ENCODE measurements at places on chromosomes 6 and 20.
A peak's percentile ranks its signal among the peaks of the same experiment; 100 is the strongest.

GRCh38 chr20:49579874-49580812 is 12.2 kb upstream of the PTGIS start:
- DNase-seq: no peak

- DNase-seq: peak; percentile 64
Observed at GRCh38 chr6:33609528-33609927, 11.6 kb upstream of the ITPR3 start.

DNA sequence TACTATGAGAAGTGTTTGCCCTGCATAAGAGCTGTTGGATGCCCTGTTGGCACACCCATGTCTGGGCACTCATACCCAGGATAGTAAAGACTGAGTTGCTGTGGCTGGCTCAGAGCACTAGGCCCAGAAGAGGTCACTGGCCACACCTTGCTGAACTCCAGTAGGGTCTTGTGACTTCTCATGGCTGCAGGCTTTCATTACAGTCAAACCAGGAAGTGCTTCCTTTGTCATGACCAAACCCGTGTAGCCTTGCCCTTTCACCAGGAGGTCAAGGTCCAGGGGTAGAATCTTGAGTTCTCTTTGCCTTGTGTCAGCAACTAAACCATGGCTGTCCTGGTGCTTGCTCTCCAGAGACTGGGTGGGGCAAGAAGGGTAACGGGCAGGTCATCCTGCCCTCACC is 49.5 kb downstream of the CD164 start:
- no peak for DNase-seq

- no peak for DNase-seq
Observed at GRCh38 chr6:3766214-3766613, 14.7 kb upstream of the PXDC1 start.

- no peak for DNase-seq
Observed at GRCh38 chr20:50919567-50919966, 11.7 kb downstream of the ADNP start.

DNA sequence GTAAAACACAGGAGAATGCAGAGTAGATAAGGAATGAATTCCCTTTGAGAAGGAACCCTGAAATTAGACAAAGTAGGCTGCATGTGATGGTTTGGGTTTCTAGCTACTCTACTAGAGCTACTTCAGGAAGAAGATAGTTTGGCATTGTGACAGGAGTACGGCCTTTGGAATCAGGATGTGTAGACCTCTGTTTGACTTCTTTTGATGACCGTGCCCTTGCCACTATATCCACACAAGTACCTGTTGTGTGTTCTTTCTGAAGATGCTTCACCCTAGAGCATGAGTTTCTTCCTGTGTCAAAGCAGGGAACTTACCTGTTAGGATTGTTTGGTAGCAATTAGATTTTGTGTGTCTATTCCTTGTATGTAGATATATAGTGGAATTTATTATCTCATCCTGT is 41.7 kb downstream of the CD2AP start:
- no peak for DNase-seq

- no peak for DNase-seq
Observed at GRCh38 chr6:101926149-101926925, 532.8 kb downstream of the GRIK2 start.

DNA sequence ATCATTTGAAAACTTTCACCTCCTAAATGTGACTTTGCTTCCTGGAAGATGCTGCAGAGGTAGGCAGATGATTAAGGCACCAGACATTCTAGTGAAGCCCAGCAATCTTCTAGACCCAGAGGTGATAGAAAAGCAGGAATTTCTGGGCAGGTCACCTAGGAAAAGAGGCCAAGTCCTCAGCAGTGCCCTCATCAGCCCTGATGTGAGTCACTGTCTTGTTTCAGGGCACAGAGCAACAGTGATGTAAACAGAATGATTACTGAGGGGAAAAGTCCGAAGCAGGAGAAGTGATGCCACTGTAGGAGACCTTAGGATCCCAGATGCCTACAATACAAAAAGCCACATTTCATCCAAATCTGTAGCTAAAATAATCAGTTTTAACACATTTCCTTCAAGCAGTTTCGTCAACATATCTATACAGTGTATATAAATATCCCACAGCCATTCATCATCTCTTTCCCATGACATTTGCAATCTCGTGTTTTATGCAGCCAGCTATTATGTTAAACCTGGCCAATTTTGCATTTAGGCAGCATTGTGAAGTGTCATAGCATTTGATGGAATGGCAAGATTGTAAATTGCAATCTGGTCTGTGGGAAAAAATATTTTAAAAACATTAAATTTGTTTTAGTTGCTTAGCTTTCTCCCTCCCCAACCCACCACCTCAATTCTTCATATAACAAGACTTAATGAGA is 401.2 kb upstream of the RNF217 start:
- DNase-seq: no peak

GRCh38 chr6:139595183-139595582 is 220.7 kb upstream of the CITED2 start:
- no peak for DNase-seq

- no peak for DNase-seq
Observed at GRCh38 chr20:50681359-50682064, 9.8 kb downstream of the RIPOR3 start.

GRCh38 chr20:40750541-40751035 is 61.6 kb upstream of the MAFB start:
- no peak for DNase-seq

- DNase-seq: no peak
Observed at GRCh38 chr20:38607351-38607750, 5.7 kb downstream of the ARHGAP40 start.

- DNase-seq: peak; percentile 73
Observed at GRCh38 chr20:34768096-34768495, 57.4 kb downstream of the NCOA6 start.

DNA sequence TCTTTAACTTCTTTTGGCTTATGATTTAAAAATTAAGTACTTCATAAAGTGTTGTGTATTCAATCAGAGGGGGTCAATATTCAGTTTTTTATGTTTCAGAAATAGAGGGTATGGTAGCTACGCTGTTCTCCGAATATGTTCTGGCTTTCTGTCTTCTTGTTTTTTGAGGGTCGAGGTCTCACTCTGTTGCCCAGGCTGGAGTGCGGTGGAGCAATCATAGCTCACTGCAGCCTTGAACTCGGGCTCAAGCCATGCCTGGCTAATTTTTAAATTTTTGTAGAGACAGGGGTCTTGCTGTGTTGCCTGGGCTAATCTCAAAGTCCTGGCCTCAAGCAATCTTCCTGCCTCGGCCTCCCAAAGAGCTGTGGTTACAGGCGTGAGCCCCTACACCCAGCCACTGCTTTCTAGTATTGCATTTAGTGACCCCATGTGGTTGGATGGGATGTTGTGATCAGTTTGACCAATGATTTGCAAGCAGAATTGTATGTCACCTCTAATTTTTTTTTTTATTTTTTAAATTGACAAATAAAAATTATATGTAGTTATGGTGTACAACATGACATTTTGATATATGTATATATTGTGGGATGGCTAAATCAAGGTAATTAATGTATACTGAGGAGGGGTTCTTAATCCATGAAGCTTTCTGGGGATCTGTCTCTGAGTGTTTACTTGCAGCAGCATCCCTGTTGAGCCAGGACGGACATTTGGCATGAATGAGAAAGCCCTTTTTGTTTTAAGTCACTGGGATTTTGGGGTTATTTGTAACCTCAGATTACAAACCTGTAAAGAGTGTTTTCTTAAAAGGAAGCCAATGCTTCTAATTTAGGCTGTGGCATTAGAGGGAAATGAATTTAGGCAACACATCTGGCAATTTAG is 38.5 kb upstream of the DEK start:
- no peak for DNase-seq

GRCh38 chr6:8750627-8751026 is 315.3 kb upstream of the SLC35B3 start:
- no peak for DNase-seq

DNA sequence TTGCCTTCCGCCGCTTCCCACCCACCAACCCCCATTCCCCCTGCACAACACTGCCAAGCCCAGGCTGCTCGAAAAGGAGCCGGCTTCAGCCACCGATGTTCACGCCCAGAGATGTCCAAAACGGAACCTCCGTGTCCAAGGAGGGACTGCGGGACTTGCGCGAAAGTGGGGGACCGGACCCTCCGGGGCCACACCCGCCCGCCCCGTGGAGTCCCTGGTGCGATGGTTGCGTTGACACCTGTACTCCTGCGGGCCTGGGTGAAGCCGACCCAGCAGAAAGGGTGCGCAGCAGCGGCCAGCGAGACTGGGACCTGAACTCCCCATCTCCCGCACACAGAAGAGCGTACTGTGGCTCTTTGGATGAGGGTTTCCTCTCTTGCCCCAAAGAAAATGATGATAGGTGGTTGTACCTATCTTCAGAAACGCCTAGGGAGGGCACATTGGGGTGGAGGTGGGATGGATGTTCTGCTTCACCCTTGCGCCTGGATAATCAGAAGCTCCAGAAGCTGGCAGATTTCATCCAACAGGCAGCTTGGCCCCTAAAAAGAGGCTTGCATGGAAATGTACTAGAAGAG is 1.9 kb upstream of the VGLL2 start:
- no peak for DNase-seq

DNA sequence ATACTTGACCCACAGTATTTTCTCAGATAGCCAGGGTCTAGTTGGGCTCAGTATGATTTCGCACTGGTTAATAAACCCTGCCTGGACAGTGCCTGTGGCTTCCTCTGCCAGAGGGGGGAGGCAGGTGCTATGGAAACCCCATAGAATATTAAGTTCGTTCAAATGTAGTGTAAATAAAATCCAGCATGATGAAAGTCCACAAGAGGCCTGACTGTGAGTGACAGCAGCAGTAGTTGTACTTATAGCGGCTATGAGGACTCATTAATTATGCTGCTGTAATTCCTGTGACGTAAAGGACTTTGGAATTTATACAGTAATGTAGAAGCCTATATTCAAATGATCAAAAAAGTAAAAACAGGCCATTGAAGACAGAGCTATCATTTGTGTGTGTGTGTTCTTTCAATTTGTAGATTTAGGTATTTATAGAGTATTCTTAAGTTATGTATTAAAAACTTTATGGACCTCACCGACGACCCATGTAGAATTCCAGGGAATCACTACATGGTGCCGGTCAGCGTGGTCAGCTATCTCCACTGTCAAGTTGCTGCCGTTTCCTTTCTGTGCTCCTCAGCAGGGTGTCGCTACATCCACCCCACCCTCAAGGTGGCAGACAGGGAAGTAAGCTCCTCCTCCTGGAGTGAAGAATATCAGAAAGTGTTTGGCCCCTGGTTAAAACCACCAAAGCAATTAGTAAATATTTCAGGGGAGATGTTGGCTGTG is 10.0 kb downstream of the PYGB start:
- DNase-seq: no peak

DNA sequence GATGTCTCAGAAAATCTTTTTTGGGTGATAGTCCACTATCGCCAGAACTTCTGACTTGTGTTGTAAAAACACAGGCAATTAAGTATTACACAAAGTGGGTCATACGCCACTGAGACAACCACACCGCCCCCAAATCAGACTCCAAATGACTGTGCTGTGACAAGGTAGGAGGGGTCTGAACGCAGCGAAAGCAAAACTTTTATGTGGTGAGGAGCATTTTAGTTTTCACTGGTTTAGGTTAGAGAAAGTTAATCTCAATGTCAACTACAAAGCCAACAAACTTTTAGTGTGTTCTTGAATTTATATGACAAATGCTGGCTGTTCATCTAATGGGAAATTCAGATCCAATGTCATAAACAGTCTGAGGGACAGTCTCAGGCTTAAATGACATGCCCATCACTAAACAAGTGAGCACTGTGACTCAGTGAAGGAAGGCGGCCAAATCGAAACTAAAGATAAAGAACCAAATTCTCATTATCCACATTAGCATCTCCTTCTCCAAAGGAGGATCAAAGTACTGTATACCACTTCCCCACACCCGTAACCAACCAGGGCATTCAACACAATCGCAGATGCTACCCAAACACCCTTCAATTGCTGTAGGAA is 186.7 kb downstream of the GJA10 start:
- DNase-seq: no peak

DNA sequence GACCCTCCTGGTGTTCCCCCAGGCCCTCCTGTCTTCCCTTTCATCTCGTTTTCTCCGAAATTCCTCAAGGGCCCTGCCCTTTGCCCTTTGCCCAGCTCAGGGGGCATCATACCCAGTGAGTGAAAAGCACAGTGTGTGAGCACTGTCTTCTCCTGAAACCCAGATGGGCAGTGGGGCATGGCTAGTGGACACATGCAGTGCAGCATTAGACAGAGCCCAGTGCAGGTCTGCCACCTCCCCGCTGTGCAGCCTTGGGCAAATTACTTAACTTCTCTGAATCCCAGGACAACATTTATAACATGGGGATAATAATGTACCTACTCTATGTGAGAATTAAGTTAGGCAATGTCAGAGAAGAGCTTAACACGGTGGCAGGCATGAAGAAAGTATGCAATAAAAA is 1.3 kb downstream of the PRND start:
- no peak for DNase-seq

GRCh38 chr6:3406362-3406821 is 50.5 kb downstream of the SLC22A23 start:
- no peak for DNase-seq

DNA sequence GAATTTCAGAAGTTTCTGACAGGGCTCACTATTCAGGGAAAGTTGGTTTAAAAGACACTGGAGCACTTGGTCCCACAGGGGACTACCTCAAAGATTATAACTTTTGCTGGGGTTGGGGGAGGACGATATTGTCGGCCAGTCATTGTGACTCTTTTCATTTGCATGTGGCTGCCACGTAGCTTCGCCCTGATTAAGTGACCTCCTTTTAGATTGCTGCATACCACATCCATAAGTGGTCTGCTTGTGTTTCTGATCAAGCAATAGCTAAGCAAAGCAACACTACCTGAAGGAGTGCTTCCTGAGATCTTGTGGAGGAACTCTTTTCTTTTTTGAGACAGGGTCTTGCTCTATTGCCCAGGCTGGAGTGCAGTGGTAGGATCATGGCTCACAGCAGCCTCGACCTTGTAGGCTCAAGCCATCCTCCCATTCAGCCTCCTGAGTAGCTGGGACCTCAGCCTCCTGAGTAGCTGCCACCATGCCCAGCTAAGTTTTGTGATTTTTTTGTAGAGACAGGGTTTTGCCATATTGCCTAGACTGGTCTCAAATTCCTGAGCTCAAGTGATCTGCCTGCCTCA is 691.3 kb downstream of the EPM2A start:
- DNase-seq: no peak

- no peak for DNase-seq
Observed at GRCh38 chr20:12847872-12848271, 160.9 kb upstream of the SPTLC3 start.

- no peak for DNase-seq
Observed at GRCh38 chr6:63637865-63638445, 2.4 kb downstream of the PHF3 start.

DNA sequence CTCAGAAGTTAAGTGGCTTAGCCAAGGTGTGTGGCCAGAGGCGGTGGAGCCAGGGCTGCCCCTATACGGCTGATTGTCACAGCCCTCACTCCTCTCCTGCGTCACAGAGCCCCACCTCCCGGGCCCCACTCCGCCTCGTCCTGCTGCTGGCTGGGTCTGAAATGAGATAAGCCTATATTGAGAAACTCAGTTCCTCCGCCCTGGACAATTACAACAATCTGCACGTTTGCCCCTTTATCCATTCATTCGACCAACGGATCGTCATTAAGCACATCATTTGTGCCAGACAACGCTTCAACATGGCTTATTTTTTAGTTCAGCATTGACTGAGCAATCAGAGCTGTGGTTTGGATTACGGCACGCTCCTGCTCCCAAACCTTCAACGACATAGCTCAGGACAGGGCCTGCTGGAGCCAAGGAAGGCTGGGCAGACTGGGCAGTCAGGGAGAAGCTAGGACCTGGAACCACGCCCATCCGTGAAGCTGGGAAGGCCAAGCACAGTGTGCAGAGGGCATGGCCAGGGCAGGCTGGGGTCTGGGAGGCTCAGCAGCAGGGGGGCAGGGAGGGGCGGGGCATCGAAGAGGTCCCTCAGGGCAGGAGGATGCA is 16.6 kb upstream of the EZR start:
- DNase-seq: no peak

All from GM04503 (cell line).